ENCODE measurements at places on chromosomes 6 and 20.

DNA sequence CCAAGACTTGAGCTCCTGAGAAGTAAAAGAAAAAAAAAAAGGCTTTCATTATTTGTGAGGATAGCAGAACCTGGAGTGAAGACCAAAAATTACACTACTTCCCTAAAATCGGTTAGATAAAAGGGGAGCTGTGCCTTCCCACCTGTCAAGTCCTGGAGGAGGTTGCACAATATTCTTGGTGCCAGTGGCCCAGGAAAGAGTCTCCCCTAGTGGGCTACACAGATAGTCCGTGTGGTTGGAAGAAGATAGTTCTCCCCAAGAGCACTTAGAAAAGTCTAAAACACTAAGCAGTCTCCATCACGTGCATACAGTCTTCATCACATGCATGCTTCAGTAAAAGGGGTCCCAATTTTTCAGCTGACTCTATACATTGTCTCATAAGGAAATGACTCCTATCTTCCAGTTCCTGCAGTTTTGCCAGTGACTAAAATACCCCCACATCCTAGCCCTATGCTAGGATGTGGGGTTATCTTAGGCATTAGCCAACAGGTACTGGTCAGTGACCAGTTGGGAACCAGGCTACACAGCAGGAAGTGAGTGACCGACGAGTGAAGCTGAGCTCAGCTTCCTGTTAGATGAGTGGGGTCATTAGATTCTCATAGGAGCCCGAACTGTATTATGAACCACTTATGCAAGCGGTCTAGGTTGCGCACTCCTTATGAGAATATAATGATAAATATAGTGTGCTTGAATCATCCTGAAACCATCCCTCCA, 199.5 kb upstream of the FAM83B start:
- no peak for DNase-seq

GRCh38 chr6:50821441-50822077, 2.9 kb downstream of the TFAP2B start:
- DNase-seq: no peak

GRCh38 chr6:6808343-6808742, 219.8 kb downstream of the LY86 start:
- DNase-seq: no peak

DNA sequence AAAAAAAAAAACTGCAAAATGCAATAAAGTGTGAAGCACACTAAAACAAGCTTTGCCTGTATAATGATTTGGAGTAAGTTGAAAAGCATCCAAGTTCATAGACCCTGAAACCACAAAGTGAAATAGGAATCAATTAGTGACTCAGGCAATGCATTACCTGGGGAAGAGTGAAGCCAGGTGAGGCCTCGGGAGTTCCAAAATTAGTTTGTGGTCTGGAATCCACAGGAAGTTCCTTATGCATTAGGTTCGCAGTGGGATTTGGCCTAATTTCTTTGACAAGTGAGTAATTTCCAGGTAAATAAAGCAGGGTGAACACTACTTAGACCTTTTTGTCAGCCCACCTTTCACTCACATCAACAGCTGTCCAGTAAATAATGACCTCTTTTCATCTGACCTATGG, 490.8 kb downstream of the CBLN4 start:
- no peak for DNase-seq

Measured in activated gamma-delta T cell treated with Interleukin-2 at 50 U/mL for 16 hours (primary cell).